ENCODE measurements at places on chromosomes 2 and 18.

DNA sequence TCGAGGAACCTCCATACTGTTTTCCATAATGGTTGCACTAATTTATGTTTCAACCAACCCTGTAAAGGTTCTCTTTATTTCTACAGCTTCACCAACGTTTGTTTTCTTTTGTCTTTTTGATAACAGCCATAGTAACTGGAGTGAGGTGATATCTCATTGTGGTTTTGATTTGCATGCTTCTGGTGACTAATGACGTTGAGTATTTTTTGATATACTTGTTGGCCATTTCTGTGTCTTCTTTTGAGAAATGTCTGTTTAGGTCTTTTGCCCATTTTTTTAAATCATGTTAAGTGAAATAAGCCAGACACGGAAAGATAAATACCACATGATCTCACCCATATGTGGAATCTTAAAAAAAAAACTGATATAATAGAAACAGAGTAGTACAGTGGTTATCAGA is 74.8 kb upstream of the SMIM21 start:
- no peak for DNase-seq

- no peak for DNase-seq
Measured at GRCh38 chr2:238170386-238171071, 11.8 kb downstream of the ERFE start.

DNA sequence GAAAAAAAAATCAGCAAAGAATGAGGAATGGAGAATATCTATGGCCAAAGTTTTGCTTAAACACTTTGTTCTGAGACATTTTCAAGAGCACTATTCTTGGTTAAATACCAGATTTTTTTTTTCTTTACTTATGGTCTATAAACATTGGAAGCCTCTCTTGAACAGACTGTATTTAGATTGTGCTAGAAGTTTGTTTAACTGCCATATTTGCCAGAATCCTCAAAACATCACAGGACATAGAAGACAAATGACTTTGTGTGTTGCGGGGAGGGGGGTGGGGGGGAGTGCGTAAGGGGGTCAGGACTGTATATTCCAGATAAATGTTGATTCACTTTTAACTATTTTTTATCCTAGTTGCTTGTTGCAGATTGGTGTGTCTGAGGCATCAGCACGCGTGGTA is 262.0 kb downstream of the MEIS1 start:
- DNase-seq: no peak

- no peak for DNase-seq
Measured at GRCh38 chr2:217289907-217290280, 430.0 kb upstream of the TNP1 start.

DNA sequence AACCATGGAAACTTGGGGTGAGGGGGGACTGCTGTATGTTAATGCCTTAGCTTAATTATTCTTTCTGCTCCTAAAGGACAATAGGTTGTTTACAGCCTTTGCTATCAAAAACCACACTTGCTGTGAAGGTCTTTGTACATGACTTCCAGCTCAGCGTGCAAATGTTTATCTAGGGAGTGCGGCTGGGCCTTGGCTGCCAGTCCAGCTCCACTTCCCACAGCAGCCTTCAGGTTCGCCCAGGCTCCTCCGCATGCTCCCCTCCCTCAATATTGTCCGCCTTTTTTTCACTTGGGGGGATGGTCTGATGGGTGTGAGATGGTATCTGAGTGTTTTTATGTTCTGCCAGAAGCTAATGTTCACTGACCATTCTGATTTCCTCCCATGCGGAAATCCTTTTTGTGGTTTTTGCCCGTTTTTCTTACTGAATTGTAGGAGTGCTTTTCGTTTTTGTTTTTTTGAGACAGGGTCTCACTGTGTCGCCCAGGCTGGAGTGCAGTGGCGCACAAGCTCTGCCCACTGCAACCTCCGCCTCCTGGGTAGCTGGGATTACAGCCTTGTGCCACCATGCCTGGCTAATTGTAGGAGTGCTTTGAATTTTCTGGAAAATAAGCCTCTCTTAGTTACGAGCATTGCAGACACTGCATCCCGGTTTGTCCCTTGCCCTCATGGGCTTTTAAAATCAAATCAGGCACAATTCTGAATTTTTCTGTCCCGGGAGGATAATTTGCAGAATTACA is 28.8 kb downstream of the SH3BP4 start:
- DNase-seq: no peak

Measured in esophagus squamous epithelium (tissue), 5 donors.